Activated CD8-positive, alpha-beta T cell treated with anti-CD3 and anti-CD28 coated beads for 36 hours (primary cell): ENCODE measurements at places on chromosomes 16 and 17. TPM values are rescaled to one million over a fixed set of nuclear protein-coding genes. Genes with fewer than 3 reads are reported as not detected.

GRCh38 chr17:28573966-28574480 is 2.7 kb downstream of the ALDOC start:
- H3K36me3 ChIP-seq = peaks cover 53% of the 10 kb centered on the region
- H3K4me1 ChIP-seq = peaks cover 41% of the 10 kb centered on the region
- H3K4me3 ChIP-seq = no peak overlapping the region
- H3K27me3 ChIP-seq = no peaks in the 10 kb centered on the region
- no peak overlapping the region for H3K27ac ChIP-seq

KIF2B gene
- total RNA-seq = not detected

PRDM7 gene
- not detected for total RNA-seq

- H3K36me3 ChIP-seq = peaks cover 55% of the 10 kb centered on the region
- H3K4me3 ChIP-seq = peak overlapping the region; percentile 93
- no peaks in the 10 kb centered on the region for H3K27me3 ChIP-seq
- H3K27ac ChIP-seq = peak overlapping the region; percentile 98
- DNase-seq = peak; percentile 53
- peaks cover 78% of the 10 kb centered on the region for H3K4me1 ChIP-seq
Observed at GRCh38 chr16:20901436-20902112, 1.0 kb downstream of the LYRM1 start.

ZFPM1 gene
- total RNA-seq = 15.0 TPM

TBCD gene
- total RNA-seq = 85.8 TPM

DNA sequence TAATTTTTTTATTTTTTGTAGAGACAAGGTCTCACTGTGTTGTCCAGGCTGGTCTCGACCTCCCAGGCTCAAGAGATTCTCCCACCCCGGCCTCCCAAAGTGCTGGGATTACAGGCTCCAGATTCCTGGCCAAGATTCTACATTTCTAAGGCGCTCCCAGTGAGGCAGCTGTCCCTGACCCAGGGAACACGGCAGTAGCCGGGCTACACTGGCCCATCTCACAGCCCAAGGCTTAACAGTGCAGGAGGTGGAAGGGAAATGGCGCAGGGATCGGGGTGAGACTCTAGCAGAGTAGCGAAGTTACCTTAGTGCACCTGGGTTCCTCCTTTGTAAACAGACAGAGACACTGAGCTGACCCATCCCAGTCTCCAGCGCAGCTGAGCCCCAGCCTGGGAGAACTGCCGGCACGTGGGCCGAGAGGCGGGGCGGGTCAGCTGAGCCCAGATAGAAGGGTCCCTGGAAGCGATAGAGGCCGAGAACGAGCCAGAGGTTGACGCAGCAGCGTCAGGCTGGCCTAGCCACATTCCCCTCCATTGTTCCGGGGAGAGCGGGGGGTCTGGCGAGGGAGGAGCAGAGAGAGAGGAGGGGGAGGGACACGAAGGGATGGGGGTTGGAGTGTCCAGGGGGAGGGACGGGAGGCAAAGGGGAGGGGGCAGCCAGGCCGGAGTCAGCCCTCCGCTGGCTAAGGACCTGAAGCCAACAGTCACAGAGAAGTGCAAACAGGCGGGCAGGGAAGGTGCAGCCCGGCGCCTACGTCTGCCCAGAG is 2.5 kb downstream of the CARHSP1 start:
- H3K27ac ChIP-seq = no peak overlapping the region
- peaks cover 43% of the 10 kb centered on the region for H3K4me1 ChIP-seq
- DNase-seq = no peak
- peaks cover 21% of the 10 kb centered on the region for H3K36me3 ChIP-seq
- no peaks in the 10 kb centered on the region for H3K27me3 ChIP-seq

GRCh38 chr16:21001262-21001661 is 100.7 kb downstream of the LYRM1 start:
- H3K4me1 ChIP-seq = no peaks in the 10 kb centered on the region
- no peak overlapping the region for H3K27ac ChIP-seq
- DNase-seq = peak; percentile 65
- H3K36me3 ChIP-seq = no peaks in the 10 kb centered on the region
- no peak overlapping the region for H3K4me3 ChIP-seq

DNA sequence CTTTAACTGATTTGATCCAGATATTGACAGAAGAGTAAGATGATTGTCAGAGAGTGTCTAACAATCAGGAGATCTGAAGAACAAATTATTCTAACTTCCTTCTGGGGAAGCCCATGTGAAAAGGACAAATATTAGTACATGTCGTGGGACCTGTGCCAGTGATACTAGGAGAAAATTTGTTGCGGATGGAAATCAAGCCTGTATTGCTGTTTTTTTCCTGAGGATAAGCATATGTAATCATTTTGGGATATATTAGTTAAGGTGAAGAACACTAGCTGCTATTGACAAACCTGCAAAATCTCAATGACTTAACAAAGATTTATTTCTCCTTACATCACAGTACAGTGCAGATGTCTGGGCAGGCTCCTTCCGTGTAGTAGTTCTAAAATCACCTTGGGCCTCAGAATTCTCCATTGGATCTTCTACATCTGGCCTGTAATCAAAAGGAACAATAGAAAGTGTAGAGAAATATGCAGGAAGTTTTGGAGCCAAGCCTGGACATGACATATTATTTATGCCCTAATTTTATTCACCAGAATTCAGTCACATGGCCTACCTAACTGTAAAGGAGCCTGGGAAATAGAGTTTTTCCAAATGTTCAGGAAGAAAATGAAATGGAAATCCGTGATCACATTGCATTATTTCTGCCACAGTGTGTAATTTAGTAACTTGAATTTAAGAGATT is 58.3 kb downstream of the CYB561 start:
- no peaks in the 10 kb centered on the region for H3K4me1 ChIP-seq
- H3K27ac ChIP-seq = no peak overlapping the region
- H3K4me3 ChIP-seq = no peak overlapping the region
- H3K36me3 ChIP-seq = peaks cover 2% of the 10 kb centered on the region
- no peaks in the 10 kb centered on the region for H3K27me3 ChIP-seq

DNA sequence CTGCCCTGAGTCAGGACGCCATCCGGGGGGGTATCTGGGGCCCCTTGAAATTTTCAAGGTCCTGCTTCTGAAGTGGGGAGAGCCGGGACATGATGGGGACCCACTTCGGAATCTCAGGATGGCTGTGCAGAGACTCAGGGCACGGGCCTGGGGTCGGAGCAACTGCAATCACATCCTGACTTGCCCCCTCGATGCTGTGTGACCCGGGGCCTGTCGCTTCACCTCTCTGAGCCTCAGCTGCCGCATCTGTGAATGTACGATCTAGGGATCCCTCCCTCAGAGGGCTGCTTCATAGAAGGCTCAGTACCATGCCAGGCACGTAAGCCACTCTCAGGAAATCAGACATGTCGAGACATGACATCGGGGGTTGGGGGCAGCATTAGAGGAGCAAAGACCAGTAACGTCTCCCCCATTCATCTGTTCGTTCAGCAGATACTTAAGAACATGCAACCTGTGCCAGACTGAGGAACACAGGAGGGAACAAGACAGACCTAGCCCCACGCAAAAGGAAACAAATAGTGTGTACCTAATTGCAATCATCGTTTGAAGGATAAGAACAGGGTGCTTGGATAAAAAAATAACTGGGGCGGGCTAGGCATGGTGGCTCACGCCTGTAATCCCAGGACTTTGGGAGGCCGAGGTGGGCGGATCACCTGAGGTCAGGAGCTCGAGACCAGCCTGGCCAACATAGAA is 229.6 kb downstream of the PARN start:
- H3K4me3 ChIP-seq = no peak overlapping the region
- no peak for DNase-seq
- H3K4me1 ChIP-seq = no peaks in the 10 kb centered on the region
- H3K27me3 ChIP-seq = no peaks in the 10 kb centered on the region
- H3K36me3 ChIP-seq = no peaks in the 10 kb centered on the region

DNA sequence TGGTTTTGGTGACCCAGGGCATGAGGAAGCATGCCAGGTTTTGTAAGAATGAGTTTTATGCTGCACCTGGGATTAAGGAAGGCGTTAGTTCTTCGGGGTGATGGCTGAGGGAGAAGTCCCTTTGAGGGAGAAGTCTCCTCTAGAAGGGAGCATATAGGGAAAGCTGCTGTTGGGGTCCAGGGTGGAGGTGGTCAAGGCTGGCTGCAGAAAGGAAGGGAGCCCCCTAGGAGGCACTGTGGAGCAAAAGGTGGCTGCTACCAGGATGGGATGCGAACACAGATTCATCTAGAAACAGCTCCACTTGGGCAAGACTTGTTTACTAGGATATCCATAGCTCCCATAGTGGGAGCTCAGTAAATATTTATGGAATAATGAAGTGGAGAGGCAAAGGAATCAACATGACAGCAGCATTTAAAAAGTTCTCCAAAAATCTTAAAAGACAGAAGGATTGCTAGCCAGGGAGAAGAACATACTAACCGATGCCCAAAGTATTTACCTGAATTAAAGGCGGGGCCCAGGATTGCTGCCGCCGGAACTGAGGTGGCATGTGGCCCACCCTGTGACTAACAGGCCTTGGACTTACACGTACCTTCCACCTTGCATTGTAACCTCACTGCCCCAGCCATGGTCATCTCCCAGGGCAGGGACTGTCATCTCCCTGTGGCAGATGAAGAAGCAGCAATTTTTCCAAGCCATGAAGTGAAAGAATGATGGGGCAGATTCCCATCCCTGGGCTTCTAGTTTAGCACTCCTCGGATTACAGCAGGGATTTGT is 7.1 kb upstream of the LPCAT2 start:
- H3K27ac ChIP-seq = no peak overlapping the region
- H3K36me3 ChIP-seq = no peaks in the 10 kb centered on the region
- H3K27me3 ChIP-seq = peaks cover 1% of the 10 kb centered on the region
